GM12878 (cell line): ENCODE measurements at places on chromosomes 7 and 10.
A peak's percentile ranks its signal among the peaks of the same experiment; 100 is the strongest.

- no peak overlapping the region for H3K27ac ChIP-seq
- H3K36me3 ChIP-seq = no peaks in the 10 kb centered on the region
Measured at GRCh38 chr7:93747019-93747418, 143.5 kb downstream of the TFPI2 start.

DNA sequence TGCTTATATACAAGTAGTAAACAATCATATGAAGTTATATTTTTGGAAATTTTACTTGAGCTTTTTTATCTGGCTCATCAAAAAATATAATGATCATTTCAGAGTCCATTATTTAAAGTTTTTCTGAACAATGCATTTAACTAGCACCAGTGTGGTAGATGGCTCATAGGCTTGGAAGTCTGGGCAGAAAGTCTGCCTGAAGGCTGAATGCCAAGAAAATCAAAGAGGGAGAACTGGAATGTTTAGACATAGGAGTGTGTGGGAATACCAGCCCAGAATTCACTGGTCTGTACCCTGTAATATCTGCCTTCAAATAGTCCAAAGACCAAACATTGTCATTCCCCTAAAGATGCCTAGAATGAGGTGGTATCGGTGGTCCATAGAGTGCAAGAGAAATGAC lies 40.3 kb upstream of the ANK3 start:
- H3K36me3 ChIP-seq = no peaks in the 10 kb centered on the region
- no peak overlapping the region for H3K27ac ChIP-seq
- DNase-seq = no peak
- H3K4me3 ChIP-seq = no peak overlapping the region
- H3K27me3 ChIP-seq = no peaks in the 10 kb centered on the region
- no peaks in the 10 kb centered on the region for H3K4me1 ChIP-seq

DNA sequence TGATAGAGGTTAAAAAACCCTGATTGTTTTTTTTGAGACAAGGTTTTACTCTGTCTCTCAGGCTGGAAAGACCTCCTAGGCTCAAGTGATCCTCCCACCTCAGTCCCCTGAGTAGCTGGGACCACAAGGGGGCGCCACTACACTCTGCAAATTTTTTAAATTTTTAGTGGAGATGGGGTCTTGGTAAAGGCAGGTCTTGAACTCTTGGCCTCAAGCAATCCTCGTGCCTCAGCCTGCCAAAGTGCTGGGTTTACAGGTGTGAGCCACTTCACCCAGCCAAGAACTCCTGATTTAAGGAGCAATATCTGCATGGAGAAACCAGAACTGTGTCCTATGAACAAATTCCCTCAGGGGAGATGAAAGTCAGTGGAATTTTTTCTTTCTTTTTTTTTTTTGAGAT lies 7.3 kb upstream of the KLHDC10 start:
- H3K4me1 ChIP-seq = no peaks in the 10 kb centered on the region
- H3K27ac ChIP-seq = no peak overlapping the region
- DNase-seq = no peak
- no peaks in the 10 kb centered on the region for H3K36me3 ChIP-seq
- H3K27me3 ChIP-seq = no peaks in the 10 kb centered on the region

- DNase-seq = no peak
- H3K4me3 ChIP-seq = no peak overlapping the region
- no peaks in the 10 kb centered on the region for H3K36me3 ChIP-seq
- H3K4me1 ChIP-seq = no peaks in the 10 kb centered on the region
- no peaks in the 10 kb centered on the region for H3K27me3 ChIP-seq
Measured at GRCh38 chr10:103077491-103078308, 115.4 kb downstream of the NT5C2 start.

DNA sequence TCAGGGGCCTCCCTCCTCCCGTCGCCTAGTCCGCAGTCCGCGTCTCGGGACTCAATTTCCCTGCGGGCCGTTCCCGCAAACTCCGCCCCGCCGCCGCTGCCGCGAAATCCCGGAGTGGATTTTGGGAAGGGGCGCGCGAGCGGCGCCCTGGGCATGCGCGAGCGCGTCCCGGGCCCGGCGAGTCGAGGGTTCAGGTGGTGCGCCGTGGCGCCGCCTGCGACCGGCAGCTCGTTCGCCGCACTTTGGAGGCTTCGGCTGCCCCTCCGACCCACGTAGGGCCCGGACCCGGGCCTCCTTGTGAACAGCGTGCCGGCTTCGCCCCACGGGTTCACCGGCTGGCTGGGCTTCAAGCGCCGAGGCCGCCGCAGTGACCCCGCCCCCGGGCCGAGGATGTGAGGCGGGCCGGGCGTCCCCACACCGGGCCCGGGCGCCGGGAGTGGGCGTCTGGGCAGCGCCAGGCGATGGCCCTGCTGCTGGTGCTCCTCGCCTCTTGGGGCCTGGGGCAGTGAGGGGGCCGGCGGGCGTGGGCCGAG lies at the start of gene PLEKHA8:
Gene PLEKHA8, plus strand, starts transcription at position 197 of the 533 bp plus-strand sequence. CDS start 351 bp downstream, outside the sequence.
- H3K27me3 ChIP-seq = no peaks in the 10 kb centered on the region
- H3K27ac ChIP-seq = peak within 1 kb of the TSS; percentile 77
- H3K4me1 ChIP-seq = peaks cover 7% of the 10 kb centered on the region

- DNase-seq = no peak
- H3K36me3 ChIP-seq = no peaks in the 10 kb centered on the region
- no peaks in the 10 kb centered on the region for H3K4me1 ChIP-seq
- H3K4me3 ChIP-seq = no peak overlapping the region
Measured at GRCh38 chr7:48438206-48438605, 266.9 kb downstream of the ABCA13 start.

DNA sequence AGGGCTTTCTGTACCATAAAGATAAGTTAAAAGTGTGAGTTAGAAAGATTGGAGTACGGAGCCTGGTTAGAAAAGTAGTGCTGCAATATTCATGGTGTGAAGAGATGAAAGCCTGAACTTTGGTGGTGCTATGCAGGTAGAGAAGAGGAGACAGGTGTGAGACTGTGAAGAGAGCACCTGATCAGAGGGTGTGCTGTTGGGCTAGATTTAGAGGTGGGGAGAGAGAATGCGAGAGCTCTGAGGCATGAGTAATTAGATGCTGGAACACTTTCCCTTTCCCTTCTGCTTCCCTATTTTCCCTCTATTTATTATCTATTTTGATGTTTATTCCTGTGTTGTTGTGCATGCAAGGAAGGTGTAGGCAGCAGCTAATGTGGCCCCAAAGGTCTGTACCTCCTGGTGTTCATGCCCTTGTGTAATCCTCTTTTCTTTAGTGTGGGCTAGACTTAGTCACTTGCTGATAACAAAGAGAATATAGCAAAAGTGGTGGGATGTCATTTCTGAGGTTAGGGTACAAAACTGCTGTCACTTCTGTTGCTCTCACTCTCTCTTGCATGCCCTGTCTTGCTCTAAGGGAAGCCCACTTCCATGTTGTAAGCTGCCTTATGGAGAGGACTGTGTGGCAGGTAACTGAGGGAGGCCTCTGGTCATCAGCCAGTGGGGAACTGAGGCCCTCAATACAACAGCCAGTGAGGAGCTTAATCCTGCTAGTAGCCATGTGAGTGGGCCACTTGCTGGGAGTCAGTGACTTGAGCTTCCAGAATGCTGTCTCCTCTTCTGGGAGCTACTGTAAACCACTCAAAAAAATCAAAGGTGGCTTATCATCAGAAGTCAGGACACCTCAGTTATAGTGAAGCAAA lies 2.6 kb upstream of the ATXN7L1 start:
- H3K27ac ChIP-seq = no peak overlapping the region
- no peak overlapping the region for H3K4me3 ChIP-seq
- no peak for DNase-seq

DNA sequence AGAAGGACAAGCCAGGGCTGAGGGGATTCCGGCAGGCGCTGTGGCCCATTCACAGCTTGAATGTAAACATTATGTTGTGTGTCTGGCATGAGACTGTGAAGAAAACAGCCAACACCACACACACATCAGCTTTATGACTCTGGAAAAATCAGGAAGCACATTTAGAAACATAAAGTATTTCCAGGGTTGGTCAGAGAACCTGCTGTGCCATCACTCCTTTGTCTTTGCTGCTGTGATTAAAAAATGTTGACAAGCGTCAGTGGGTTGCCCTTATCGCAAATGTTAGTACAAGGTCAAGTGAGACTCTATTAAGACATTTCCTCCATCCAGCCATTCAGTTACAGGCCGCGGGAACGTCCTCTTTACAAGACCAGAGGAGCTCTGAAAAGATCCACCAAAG lies 95.4 kb downstream of the TAX1BP1 start:
- DNase-seq = no peak
- no peaks in the 10 kb centered on the region for H3K27me3 ChIP-seq
- no peak overlapping the region for H3K27ac ChIP-seq
- no peaks in the 10 kb centered on the region for H3K4me1 ChIP-seq

- peak overlapping the region; percentile 87 for H3K4me3 ChIP-seq
- H3K4me1 ChIP-seq = peaks cover 36% of the 10 kb centered on the region
- no peaks in the 10 kb centered on the region for H3K36me3 ChIP-seq
- peak overlapping the region; percentile 91 for H3K27ac ChIP-seq
Measured at GRCh38 chr10:86391986-86392722, 25.6 kb upstream of the GRID1 start.
